ENCODE measurements at places on chromosomes 12 and 14.

GRCh38 chr14:78834766-78835451 lies 664.7 kb downstream of the NRXN3 start:
- DNase-seq, result no peak

DNA sequence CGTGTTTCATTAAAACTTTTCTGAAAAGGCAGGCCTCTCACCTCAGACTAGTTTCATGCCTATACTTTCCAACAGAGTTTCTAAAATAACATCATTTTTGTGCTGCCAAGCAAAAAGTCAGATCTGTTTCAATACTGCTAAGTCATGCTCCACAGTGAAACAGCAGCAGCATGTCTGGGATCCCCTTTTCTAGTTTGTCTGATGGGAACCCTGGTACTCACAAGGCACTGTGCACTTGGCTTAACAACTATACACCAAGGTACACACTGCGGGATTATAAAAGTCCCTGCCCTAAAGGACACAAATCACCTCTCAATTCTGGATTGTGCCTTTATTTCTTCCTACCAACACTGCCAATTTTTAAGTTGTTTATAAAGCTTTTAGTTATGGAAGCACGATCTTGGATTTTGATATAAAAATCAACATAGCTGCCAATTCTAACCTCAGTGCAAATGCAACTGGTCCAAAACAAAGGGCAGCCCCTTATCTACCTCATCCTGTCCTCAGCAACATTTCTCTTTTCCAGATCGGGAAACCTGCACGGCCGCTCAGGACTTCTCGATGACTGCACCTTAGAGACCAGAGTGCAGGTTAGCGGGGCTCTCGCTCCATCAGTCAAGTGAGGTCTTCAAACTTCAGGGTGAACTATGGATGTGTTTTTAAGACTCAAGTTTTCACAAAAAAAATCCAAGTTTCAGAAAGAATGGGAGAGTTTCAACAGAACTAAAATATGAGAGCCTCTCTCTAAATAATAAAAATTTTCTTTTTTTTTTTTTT lies 1.7 kb upstream of the EIF5 start:
- no peak for DNase-seq

DNA sequence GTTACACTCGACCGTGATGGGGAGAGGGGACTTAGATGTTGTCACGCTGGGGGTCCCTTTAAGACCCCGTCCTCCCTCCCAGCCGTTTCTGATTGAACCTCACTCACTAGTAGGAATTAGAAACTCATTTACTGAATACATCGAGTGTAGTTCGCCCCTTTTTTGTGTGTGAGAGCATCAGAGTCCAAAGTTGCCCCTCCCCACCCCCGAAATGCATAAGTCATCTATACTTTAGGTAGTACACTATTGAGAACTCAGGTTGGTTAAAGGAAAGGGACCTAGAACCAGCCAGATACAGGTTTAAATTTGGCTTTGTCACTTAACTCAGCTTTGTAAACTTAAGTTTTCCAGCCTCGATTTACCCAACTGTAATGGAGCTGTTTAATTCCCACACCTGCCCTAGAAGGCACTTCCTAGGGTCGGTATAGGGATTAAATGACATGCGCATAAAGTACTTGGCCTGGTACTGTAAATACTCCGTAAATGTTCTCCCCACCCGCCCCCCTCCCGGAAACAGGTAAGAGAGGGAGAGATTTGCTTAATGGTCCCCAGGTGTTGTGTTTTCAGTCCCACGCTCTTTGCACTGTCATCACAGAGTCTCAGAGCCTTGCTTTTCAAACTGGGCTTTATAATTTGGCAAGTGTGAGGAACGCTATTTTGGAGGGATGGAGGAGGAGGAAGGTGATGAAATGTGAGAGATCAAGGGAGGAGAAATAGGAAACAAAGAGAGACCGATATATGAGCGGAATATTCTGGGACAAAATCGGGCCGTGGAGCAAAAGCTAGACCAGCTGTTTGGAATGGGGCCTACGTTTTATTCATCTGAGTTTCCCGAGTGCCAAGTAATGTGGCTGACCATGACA lies 897 bp downstream of the SUDS3 start:
- no peak for DNase-seq

DNA sequence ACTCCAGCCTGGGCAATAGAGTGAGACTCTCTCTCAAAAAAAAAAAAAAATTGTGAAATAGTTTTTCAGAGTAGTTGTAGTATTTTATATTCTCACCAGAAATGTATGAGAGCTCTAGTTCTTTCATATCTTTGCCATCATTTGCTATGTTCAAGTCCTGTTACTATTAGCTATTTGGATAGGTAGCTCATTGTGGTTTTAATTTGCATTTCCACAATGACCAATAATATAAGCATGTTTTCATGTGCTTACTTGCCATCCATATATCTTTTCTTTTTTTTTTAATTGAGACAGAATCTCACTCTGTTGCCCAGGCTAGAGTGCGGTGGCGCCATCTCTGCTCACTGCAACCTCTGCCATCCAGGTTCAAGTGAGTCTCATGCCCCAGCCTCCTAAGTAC lies 8.4 kb upstream of the RIPK3 start:
- DNase-seq, result no peak

DNA sequence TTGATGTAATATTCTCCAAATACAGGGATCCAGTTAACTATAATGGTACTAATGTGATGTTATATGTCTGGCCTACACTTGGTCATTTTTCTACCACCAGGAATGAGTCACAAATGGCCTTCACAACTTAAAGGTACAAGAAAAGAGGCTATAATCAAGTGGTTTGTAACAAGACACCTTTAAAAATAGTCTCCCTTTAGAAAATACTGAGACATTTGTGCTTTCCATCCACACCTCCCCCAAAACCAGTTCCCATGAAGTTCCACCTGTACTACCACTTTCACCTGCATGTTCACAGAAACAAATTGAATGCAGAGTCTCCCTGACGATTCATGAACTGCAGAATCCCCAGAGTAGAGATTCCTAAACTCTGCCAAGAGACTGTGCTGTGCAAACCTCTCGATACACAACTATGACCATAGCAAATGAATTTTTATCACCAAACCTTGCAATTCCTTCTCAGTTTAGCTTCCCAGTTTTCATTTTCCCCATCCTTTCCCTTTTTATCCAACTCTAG lies 6.0 kb downstream of the BTG1 start:
- no peak for DNase-seq

DNA sequence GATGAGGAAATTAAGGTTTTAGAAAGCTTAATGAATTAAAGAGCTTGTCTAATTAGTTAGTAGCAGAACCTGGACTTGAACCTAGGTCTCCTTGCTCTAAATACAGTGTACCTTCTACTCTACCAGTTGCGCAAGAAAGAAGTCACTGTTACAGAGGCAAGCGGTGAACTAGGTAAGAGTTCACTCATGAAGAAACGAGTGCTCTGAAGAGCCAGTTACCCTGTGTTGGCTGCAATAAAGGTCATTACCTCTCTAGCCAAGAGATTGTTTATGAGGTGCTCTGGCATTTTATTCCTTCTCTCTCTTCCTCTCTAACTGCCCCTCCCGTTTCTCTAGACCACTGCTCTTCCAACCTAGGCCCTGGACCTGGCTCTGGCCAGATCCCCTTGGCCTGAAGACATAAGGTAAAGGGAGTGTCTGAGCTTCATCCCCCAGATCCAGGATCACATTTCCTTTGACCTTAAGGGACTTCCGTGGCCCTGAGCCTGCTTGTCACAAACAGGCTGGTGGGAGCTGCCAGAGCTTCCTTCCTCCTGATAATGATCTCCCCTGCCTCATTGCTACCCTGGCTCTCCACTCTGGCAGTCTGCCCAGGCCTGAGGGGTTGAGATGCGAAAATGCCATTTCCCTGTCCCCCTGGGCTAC lies 1.9 kb downstream of the RNASE7 start:
- DNase-seq, result no peak

GRCh38 chr12:110280392-110280778 lies 662 bp upstream of the ATP2A2 start:
- DNase-seq, result peak; percentile 37

- DNase-seq, result no peak
These were observed 1.5 kb downstream of the CORO1C start for GRCh38 chr12:108729612-108730364.

- no peak for DNase-seq
These were observed 111.8 kb upstream of the DIO2 start for GRCh38 chr14:80323038-80323665.

DNA sequence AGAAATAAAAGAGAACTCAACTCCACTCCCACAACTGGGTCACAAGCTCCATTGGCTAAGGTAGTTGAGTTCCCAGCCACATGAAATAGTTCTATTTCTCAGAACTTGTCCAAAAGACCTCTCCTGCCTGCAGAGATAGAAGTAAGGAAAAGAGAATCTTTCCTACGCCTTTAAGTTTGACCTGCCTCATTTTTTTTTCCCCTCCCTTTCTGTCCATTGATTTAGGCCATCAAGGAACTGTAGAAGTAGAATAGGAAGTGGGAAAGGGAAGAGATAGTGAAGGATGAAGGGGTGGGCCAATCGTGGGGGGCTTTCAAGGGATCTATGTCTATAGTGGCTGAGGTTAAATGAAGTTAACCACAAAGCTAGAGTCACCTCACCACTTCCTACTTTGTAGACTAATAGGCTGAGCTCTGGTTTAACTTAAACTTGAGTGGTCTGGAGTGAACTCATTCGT lies 13.9 kb upstream of the NUDT4 start:
- DNase-seq, result no peak

DNA sequence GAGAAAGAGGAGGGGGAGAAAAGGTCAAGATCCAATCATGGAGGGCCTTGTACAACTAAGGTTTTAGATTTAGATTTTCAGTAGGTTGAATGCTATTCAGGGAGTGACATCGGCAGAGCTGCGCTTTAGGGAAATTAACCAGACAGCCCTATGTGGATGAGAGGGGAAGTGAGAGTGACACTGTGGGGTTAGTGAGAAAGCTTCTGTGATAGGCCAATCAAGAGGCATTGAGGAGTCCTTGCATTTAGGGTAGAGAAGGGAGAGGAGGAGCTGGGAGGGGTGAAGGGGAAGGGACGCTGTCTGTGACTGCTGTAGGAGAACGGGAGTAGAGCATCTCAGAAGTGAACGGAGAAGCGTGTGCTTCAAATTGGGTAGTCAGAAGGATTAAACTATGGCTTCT lies 3.4 kb downstream of the HSD17B6 start:
- no peak for DNase-seq

DNA sequence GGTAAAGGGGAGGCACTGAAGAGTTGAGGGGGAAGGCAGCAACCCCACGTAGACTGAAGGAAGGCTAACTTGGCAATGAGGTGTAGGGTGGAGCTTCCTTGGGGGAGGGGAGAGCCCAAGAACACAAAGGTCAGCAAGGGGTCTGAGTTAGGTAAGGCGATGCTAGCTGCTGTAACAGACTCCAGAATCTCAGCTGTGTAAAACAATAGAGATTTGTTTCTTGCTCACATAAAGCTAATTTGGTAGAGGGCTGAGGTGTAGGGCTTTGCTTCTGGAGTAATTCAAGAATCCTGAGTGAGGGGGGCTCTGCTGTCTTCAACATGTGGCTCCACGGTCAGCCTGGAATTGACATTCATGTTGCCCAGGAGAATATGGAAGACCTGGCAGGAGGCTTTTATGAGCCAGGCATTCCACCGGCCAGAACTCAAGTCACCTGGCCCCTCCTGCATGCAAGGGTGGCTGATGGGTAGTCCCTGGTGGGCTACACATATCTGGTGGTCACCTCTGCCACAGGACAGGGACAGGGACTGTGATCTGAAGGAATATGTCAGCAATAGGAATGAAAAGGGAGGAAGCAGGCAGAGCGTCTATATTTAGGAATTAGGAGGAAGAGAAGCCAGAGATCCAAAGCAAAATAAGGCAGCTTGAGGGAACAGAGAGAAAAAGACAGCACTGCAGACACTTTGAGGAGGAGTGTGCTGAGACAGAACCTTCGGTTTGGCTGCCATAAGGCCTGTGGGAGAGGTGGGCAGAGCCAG lies 153.7 kb downstream of the ZFP36L1 start:
- DNase-seq, result no peak

DNA sequence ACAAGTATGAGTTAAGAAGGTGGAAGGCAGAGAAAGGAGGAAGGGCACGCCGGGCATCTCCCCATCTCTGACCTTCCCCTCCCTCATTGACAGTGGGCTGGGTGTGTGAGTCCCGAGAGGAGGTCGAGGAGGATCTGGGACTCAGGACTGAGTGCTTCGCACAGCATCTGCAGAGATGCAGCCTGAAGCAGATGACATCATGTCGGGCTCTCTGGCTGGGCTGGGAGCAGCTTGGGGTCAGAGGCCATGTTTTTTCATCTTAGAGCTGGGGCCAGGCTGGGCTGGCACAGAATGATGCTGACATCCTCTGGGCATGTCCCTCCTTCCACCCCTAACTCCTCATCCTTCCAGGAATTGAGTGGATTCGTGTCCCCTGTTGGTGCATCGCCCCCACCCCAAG lies 43.5 kb downstream of the CMKLR1 start:
- DNase-seq, result no peak

- DNase-seq, result no peak
These were observed 177.9 kb upstream of the PRMT8 start for GRCh38 chr12:3313066-3313465.

DNA sequence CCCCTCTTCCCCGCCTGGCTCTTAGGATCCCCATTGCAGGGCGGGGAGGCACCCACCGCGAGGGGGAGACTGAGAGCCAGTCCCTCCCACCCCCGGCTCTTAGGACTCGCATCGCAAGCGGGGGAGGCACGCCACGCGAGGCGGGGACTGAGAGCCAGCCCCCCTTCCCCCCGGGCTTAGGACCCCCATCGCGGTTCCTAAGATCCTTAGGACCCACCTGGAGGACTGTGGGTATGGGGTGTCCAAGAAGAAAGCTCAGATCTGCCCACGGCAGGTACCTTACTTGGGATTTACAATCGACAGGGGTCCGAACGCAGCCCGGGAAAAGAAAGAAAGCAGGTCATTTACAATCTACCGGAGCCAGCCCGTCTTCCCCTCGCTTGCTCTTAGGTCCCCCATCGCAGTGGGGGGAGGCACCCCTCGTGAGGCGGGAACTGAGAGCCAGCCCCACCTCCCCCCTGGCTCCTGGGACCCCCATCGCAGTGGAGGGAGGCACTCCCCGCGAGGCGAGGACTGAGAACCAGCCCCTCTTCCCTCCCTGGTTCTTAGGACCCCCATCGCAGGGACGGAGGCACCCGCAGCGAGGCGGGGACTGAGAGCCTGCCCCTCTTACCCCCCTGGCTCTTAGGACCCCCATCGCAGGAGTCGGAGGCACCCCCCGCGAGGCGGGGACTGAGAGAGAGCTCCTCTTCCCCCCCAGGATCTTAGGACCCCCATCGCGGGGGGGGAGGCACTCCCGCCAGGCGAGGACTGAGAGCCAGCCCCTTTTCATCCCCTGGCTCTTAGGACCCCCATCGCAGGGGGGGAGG lies 43.7 kb downstream of the DDX11 start:
- peak; percentile 42 for DNase-seq

Data from stimulated activated CD4-positive, alpha-beta T cell treated with anti-CD3 and anti-CD28 coated beads, Interleukin-12 subunit alpha, Interleukin-12 subunit beta, amount 100 ng/mL, for 48 hours (primary cell).